Kidney (tissue), 22 donors: ENCODE measurements at places on chromosomes 3 and 15.

DNA sequence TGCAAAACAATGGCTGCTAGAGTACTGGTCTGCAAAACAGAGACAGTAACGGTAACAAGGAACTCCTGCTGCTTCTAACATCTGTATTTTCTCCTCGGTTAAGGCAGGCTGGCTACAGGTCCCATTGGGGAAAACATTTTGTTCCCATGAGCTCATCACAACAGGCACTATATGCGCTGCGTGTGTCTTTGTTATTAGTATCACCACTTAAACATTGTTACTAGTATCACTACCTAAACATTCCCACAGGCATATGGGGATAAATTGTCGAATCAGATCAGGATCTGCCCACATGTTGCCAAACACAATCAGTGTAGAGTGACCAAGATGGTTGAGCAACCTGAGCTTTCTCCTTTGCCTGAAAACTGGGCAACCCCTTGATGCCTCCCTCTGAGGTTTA is 77.2 kb downstream of the TOP2B start:
- DNase-seq, result no peak

- no peak for DNase-seq
Measured at GRCh38 chr3:124767264-124767663, 37.0 kb downstream of the UMPS start.

GRCh38 chr3:58154626-58155449 is 55.9 kb downstream of the DNASE1L3 start:
- no peak for DNase-seq

DNA sequence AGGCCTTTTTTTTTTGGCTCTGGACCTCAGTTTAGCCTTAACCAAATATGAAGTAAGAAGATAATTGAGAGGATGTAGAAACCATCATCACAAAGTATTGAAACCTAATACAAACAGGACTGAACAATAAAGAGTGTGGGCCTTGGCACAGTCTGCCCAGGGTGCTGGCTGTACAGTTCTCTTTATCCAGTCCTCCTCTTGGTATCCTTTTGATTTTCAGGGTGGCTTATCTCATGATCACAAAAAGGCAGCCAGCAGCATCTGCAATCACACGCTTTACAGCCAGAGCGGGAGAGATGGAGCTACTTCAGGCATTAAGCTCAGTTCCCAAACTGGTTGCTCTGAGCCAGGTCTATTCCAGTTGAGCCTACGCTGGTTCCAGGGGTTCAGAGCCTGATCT is 239.7 kb downstream of the RPLP1 start:
- no peak for DNase-seq

DNA sequence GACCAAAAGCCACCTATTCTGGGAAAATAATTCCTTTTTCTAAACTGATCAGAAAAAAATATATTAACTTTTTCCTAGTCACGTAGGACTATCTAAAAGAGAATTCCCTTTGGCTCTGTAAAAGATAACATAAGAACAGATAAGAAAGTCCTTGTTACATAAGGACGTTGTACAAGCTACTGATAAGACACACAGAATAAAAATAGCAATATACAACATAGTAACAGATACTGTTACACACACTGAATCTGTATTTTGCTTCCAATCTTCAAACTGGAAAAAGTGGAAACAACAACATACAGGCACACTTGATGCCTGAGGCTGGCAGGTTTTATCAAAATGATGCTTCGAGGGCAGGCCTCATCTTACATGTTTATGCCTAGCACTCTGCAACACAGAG is 59.8 kb downstream of the SNX4 start:
- DNase-seq, result no peak

DNA sequence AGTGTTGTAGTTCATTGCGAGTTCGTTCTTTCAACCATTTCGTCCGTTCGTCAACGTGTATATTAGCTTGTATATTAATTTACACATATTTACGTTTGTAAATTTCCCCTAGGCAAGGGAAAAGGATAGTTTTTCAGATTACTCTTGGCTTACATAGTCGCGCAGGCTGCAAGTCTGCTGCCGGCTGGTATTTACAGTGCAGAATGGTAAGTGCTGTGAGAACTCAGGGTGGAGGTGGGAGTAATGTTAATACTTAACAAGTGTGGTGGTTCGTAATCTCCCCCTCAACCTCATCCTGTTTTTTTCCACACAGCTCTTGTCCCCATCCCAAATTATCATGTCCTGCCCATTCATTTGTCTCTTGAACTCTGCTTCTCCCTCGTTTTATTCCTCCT is 766 bp downstream of the FAM98B start:
- no peak for DNase-seq

DNA sequence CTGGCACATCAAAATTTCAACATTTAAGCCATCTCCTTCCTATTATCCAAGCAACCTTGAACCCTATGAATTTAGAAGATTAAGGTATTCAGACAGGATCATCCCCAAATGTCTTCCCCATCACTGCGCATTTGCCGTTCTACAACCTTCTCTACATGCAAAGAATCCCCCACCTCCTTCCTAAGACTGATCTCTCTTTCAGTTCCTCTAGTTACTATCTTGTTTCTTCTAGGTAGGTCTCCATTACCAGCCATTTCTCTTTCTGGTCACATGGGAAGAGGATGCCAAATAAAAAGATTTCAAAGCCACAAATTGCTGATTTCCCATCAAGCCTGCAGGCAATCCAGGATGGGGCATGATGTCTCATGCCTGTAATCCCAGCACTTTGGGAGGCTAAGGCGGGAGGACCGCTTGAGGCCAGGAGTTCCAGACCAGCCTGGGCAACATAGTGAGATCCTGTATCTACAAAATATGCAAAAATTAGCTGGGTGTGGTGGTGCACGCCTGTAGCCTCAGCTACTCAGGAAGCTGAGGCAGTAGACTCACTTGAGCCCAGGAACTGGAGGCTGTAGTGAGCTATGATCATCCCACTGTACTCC is 29.7 kb upstream of the MTMR10 start:
- DNase-seq, result no peak

DNA sequence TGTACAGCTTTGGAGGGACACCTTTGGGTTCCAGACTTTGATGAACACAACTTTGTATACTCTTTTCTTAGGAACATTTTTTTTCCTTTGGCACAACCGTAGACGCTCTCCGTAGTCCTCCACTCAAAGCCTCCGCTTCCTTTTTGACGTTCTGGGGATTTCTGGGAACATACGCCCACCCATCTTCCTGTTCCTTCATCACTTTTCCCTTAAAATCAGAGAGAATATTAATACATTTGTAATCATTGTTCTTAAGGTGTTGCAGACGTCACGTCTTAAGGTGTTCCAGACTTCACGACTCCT is 405 bp upstream of the SPG21 start:
- no peak for DNase-seq

DNA sequence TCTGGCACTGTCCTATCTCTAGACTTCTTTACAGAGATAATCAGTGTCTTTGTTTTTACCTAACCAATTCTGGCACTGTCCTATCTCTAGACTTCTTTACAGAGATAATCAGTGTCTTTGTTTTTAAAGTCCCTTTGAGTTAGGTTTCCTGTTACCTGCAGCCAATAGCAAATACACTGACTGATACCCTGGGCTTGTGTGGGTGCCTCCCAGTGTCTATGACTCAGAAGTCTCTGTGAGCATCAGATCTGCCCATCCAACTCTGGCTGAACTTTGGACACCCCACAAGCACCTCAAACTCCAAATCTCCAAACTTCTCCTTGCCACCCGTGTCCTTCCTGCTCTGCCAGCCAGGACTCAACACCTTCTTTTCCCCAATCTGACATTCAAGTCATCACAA is 30.4 kb downstream of the SLC41A3 start:
- DNase-seq, result no peak

GRCh38 chr15:46442184-46442583 is 807.4 kb downstream of the SQOR start:
- DNase-seq, result peak; percentile 64

GRCh38 chr3:58544541-58544940 is 7.6 kb upstream of the ACOX2 start:
- DNase-seq, result no peak

- DNase-seq, result no peak
Measured at GRCh38 chr3:87203809-87204208, 23.3 kb upstream of the CHMP2B start.

- DNase-seq, result no peak
Measured at GRCh38 chr3:134869153-134869726, 74.2 kb downstream of the EPHB1 start.

GRCh38 chr3:150036780-150037179 is 66.1 kb upstream of the PFN2 start:
- DNase-seq, result no peak

GRCh38 chr15:88710027-88710715 is 71.4 kb downstream of the ISG20 start:
- no peak for DNase-seq

- no peak for DNase-seq
Measured at GRCh38 chr3:105359098-105359762, 7.5 kb upstream of the ALCAM start.

DNA sequence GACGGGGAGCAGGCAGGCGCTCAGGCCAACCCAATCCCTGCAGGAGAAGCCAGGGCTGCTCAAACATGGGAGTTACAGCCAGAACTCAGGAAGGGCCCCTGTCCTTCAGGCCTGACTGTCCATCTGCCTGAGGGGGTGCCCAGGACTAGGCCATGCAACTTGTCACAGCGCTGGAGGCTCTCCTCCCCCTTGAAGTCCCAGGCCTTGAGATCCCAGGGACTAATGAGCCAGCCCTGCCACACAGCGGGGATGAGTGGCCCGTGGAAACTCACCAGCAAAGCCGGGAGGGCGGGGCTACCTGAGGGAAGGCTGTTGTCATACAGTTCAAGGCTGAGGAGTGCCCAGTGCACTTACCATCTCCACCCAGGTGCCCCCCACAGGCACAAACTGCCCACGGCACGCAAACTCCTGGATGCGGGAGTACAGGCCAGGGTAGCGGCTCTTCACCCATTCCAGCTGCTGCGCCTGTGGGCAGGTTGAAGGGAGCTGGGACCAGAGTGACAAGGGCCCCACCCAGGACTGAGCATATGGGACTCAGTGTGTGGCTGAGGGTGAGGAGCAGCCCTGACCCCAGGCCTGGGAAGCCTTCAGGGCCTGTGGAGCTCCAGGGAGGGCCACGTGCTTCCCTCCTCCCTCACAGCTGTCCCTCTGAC is 6.3 kb downstream of the MAN2C1 start:
- DNase-seq, result no peak

GRCh38 chr3:115598216-115598615 is 25.1 kb upstream of the GAP43 start:
- DNase-seq, result no peak

DNA sequence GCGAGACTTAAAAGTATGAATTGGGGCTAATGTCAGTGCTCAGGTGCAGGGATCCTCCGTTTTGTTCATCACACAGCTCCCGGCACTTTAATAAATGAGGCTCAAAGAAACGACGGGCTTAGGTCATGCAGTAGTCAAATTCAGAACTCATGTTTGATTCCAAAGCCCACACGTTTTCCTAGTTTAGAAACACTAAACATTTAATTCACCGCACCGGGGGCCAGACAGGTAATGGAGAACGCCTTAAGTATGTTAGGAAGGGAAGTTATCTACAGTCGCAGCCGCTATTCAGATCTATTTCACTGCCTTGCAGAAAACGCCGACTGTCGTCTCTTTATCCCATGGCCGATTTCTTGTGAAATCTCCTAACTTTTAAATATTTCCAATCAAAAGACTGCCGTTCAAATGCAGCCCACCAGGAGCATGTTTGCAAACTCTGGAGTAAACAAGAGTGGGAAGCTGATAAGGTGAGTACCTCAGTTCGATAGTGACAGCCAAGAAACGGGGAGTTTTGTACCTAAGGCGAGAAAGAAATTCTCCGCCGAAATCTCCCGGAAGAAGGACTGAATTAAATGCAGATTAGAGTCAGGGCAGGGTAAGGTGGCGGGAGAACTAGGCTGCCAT is 569 bp downstream of the HIGD2B start:
- no peak for DNase-seq

DNA sequence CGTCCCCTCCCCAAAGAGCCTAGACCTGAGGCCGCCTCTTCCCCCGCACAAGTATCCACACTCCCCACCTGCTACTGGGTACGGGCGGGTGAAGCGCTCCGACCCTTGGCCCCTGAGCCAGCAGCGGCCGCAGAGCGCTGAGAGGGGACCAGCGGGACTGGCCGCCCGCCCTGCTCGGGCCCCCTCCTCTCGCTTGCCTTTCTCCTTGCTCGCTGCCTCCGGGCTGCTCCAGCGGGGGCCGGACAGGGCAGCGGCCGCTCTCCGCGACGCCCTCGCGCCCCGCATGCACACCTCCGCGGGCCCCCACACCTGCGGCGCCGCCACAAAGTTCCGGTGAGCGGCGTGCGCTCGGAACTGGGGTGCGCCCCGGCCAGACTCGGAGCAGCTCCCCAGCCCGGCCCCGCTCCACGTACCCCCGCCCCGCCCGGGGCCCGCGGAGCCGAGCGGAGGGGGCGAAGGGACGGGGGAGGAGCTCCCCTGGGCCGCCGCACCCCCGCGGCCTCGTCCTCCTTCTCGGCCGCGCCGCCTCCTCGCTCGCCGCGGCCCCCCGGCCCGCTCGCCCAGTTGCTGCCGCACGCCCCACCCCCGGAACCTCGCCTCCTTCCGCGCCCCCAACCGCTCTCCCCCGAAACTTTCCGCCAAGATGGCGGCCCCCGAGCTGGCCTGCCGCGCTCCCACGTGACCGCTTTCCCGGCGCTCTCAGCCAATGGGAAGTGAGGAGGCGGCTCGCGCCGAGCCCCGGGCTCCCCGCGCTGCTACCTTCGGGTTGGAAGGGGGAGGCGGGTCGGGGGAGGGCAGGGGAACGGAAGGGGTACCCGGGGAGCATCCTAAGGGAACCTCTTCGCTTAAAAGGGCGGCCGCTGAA is 704 bp downstream of the DLG1 start:
- DNase-seq, result peak; percentile 94

GRCh38 chr3:9765865-9766264 is 3.9 kb downstream of the CAMK1 start:
- DNase-seq, result no peak

DNA sequence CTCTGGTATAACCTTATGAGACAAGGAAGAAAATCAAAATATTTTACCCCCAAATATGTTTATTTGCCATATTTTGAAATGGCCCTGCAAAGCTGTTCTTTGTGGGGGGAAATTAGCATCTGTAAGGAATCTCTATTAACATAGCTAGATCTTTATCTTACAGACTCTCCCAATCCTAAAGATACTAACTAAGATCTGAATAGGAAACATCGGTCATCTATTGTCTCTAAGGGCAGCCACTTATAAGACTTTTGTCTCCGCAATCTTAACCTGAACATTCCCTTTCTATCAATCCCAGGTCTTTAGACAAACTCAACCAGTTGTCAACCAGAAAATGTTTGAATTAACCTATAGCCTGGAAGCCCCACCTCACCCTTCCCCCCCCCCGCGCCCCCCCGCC is 21.2 kb downstream of the UMPS start:
- no peak for DNase-seq
